Upper lobe of right lung (tissue), 1 donor: ENCODE measurements at places on chromosomes 5 and 9.
A peak's percentile ranks its signal among the peaks of the same experiment; 100 is the strongest.

GRCh38 chr5:67315082-67315989 is 118.7 kb upstream of the CD180 start:
- DNase-seq, result no peak

GRCh38 chr5:84383816-84384603 is 670 bp downstream of the EDIL3 start:
- peak; percentile 69 for DNase-seq

DNA sequence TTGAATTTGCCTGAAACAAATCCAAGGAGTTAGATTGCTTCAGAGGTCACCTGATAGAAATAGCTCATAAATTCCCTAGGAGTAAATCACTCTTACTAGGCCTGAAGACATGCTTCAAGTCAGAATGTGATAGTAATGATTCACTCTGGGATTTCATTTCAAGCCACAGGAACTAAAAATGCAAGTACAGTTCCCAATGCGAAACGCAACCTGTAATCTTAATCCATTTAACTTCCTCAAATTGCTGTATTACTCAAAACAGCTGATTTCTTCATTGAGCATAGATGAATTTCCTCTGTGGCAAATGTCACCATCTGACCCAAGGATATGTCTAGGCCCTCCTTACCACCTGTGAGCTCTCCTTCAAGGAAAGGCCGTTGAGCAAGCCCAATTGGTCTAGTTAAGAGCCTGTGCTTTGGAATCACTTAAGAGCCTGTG is 32.1 kb upstream of the IL6ST start:
- DNase-seq, result no peak

DNA sequence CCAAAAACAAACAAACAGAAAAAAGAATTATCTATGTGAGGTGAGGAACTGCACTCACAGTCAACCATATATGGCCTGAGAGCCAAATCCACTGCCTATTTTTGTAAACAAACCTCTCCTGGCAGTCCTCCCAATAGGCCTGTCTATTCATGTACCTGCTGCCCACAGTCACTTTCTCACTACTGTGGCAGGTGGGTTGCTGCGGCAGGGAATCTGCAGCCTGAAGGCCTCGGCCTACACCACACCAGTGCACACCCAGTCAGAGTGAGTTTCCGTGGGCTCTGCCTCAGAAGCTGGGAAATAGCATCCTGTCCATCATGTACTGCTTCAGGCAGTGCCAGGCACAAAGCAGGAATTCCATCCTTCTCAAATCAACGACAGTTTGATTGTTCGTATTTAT is 82.3 kb downstream of the SPTLC1 start:
- no peak for DNase-seq

DNA sequence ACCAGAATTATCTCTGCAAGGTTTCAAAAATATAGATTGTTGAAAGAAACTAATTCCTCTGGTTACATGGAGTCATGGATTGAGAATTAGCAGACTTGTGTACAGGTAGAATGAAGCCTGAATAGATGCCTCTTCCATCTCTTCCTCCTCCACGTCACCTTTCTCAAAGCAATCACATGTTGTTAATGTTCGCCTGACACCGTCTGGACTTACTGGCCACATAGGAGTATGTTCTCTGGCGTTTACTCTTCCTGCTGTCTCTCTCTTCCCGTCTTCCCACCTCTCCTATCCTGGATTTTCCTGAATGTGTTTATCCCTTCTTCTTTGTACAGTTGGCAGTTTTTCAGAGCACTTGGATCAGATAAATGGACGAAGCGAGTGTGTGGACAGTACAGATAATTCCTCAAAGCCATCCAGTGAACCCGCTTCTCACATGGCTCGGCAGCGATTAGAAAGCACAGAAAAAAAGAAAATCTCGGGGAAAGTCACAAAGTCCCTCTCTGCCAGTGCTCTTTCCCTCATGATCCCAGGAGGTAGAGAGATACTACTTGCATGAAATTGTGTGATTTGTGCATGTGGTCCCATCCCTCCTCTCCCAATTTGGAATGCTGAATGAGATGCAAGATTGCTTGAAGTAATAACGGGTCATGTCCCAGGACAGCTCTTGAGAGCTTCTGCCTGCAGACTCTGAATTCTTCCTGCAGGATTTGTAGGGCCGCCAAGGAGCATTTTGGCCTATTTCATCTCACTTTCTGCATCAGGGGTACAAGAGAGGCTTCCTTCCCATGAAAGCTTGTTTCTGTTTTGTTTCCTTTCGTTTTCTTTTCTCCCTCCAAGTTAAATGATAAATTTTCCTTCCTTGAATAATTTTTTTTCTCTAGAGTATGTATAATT is 47.3 kb downstream of the CD180 start:
- DNase-seq, result no peak
